CD8-positive, alpha-beta memory T cell (primary cell): ENCODE measurements at places on chromosomes 1 and 21. TPM values are rescaled to one million over a fixed set of nuclear protein-coding genes. Genes with fewer than 3 reads are reported as not detected.
A peak's percentile ranks its signal among the peaks of the same experiment; 100 is the strongest.

Gene CFHR5
- not detected for total RNA-seq

Gene LCE1B
- not detected for total RNA-seq

Gene BSND
- total RNA-seq, result not detected

Gene CHAF1B
- total RNA-seq, result 30.8 TPM

Gene CD1D
- total RNA-seq, result not detected

Gene GBP2
- total RNA-seq, result 155 TPM

Gene OR14K1
- total RNA-seq, result not detected

Gene TMCO4
- total RNA-seq, result 16.5 TPM

Gene PEAR1
- total RNA-seq, result not detected

Gene KRTAP12-2
- total RNA-seq, result not detected

Gene GNAT2
- 1.5 TPM for total RNA-seq

Gene SPATA21
- not detected for total RNA-seq

GRCh38 chr1:47235241-47235681, 3.2 kb upstream of the TAL1 start:
- no peak for DNase-seq

DNA sequence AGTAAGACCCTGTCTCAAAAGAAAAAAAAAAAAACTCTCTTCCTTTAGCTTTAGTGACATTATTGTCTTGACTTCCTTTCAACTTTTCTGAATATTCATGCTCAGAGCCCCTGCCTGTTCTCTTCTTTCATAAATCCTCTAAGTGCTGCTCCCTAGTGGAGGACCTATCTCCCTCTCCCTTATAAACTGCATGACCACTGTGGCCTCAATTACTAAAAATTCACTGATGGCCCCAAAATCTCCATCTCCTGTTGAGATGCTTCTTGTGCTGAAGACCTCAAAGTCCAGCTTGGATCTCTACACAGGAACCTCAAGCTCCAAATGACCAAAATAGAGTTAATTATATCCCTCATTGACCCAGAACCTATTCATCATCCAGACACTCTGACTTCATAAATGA, 7.8 kb downstream of the ITLN1 start:
- peak; percentile 54 for DNase-seq

DNA sequence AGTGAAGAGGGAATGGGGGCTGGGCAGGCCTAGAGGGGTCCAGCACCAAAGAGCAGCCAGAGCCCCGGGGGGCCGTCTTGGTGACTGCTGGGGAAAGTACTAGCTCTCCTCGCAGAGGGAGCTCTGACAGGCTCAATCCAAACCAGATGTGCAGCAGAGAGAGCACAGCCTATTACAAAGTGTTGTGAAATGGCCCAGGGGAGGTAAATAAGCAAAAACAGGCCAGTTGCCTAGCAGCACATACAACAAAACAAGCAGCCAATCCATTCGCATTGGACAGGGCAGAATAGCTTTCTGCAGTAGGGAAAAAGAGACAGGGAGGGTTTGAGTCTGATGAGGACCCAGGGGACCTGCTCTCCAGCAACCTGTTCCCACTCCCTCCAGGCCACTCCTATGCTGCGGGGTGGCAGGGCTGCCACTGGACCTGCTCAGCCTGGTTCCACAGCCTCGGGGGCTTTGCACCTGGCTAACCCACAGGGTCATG, 239.6 kb upstream of the FGGY start:
- no peak for DNase-seq

DNA sequence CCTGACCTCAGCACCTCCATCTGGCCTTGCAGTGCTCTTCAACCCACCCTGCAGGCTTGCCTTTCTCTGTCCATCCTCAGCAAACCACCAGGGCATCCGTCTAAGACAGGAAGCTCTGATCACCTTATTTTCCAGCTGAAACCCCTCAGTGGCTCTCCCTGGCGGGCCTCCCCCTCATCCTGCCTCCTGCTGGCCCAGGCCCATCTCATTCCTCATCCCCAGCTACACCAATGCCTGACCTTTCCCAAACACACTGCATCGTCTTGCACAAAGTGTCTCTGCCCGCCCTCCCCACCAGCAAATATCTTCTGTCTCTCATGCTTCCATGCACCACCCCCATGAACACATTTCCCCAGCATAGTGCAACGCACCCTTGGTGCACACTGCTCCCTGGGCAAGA, 205.0 kb downstream of the TOMM20 start:
- no peak for DNase-seq

DNA sequence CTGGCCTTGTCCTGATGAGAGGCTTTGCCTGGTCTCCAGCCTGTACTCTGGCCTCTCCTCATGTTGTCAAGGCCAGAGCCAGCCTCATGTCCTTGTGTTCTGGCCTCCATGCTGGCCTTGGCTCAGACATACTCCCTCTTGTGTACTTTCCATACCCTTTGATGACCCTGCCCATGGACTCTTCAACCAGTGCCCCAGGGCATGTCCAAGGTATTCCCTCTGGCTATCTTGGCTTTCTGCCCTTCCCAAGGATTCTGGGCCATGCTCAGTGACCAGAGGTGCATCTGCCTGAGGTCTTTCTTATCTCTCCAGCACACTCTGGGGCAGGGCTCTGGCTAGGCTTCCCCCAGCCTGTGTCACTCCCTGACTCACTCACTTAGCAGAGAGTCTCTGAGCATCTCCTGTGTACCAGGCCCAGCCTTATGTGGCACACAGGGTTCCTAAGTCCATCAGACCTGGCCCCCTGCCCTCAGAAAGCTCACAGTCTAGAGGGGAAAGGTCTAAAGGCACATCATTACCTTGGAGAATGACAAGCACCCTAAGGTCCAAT, 141.4 kb upstream of the GRIK3 start:
- DNase-seq, result no peak

DNA sequence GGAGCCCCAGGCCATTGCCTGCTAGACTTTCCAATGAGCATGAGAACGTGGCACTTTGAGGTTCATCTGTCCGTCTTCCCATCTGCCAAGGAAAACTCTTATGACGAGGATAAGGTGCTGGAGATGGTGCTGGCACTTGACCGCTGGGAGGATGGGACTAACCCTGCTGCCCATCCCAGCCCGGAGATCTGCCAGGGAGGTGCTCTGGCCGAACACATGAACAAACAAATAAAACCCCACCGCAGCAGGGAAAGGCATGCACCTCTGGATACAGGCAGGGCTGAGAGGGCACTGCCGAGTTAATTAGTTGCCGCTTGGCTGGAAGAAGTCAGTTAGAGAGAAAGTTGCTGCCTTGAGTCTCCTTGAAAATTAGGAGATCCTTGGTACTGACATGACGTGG, 308.4 kb downstream of the AJAP1 start:
- DNase-seq, result no peak

GRCh38 chr21:16863908-16864307, 648.9 kb upstream of the CXADR start:
- no peak for DNase-seq

DNA sequence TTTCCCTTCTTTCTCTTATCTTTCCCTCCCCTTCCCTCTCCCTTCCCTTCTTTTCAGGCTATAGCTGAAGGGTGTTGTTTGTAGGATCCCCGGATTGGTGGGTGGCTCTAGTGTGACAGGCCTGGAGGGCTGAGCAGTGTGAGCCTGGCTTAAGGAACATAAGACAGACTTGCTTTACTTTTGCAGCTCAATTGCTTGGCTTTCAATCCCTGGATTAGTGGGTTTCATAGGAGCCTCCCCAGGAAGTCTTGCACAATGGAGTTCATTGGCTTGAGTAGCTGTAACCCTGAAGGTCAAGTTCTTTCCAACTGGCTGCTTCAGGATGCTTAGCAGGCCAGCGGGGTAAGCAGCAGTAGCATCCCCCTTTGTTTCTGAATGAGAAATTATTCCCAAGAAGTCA, 126.7 kb downstream of the CAMTA1 start:
- DNase-seq, result no peak

DNA sequence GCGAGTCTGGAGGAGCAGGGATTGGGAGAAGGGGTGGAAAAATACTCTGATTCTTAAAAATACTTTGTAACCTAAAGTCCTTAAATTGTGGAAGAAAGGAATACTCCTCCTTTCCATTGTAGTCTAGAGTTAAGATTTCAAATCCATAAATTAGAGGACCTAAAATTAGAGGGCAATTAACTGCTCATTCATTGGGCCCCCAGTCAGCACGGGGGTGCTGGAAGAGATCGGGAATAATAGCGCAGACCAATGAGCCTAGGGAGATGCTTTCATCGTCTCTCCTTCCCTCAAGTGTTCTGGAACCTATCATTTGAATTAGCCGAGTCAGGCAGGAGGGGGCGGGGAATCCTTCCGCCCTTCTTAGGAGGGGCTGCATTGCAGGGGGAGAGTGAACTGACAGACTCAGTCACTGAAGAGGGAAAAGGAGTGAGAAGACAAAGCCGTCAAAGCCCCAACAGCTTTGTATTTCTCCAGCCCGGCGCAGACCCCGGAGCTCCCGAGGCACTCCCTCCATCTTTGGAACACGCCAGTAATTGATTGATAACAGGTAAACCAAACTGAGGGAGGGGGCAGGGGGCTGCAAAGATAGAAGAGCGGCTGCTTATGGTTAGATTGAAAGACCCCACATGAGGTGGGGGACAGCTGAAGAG, at the start of gene MLLT11:
TSS of gene MLLT11 (plus strand) at position 391 of the 650 bp plus-strand sequence. CDS start 6,828 bp downstream, outside the sequence.
- DNase-seq, result no peak

GRCh38 chr1:23867542-23867894, 572 bp downstream of the FUCA1 start:
- DNase-seq, result no peak

DNA sequence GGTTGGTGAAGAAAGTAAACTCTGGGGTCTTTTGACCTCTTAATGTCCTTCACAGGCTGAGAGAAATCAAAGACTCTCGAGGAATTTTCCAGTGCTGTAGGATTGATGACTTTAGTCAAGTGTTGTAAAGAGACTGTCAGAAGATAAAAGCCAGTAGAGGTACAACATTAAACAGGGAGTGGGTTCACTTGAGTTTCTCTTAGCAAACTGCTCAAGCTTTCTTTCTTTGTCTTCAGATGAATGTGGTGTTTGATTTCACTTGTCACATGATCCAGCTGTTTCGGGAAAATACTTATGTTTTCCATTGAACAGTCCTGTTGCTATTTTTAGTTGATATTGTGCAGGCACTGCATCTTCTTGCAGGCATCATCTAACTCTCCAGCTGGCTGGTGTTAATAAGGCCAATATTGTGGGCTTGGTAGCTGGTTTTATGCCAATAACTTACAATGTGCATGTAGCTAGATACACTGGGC, 45.6 kb downstream of the XCL2 start:
- DNase-seq, result no peak

- no peak for DNase-seq
These were observed 95.5 kb upstream of the TPTE start for GRCh38 chr21:10425856-10426255.

- DNase-seq, result no peak
These were observed 24.4 kb upstream of the DOCK7 start for GRCh38 chr1:62712336-62713243.

GRCh38 chr1:235925016-235925415, 58.3 kb upstream of the LYST start:
- no peak for DNase-seq

GRCh38 chr1:231603598-231604275, 22.9 kb upstream of the DISC1 start:
- peak; percentile 53 for DNase-seq

GRCh38 chr1:112285316-112285715, 110.7 kb upstream of the CTTNBP2NL start:
- DNase-seq, result no peak

DNA sequence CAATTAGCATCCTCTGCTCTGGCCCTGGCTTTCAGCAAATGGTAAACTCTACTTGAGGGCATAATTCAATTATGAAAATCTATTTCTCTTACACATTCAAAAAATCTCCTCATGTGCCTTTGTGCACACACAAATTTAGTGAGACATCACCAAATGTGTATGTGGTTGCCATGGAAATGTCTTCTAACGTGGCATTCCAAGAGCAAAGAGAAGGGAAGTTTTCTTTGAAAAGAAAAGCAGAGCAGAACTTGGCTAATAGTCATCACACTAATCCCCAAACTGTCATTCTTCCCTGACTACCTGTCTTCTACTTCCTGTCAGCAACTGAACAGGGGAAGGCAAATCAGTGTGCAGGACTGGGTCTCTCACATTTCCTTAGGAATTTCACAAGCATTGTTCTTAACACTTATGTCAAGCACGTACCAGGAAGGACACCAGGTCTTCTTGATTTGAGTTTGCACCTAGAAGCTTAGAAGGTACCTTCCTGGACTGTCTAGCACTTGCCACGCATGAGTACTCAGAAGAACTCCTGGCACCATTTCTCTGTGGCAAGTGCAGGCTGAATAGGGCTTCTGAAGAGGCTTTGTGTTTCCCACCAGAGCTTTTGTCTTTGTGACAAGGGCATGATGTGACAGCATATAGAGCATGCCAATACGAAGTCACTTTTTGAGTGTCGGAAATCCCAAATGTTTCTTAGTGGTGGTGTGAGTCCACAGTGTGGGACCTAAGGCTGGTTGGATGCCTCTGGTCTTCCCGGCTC, 32.3 kb downstream of the MAN1C1 start:
- no peak for DNase-seq

DNA sequence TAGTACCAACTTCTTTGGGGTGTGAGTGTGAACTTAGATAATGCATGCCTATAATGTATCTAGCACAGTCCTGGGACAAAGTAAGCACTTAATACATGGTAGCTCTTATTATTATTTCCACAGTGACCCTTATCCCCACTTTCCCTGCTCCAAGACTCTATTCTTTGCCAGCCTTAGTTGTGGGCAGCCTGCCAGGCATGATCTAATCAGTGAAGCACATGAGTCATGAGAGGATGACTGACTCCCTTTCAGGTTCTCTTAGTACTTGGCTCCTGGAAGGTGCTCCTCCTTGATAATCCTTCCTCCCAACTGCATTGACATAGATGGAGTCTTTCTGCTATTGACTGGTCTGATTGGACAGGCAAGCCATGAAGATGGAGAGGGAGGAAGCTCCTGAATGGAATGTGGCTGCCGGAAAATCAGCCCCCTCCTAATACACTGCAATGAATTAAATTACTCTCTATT, 17.4 kb upstream of the GNG12 start:
- no peak for DNase-seq

- no peak for DNase-seq
These were observed at the start of gene CASZ1 for GRCh38 chr1:10796029-10796944. CASZ1 (minus strand) TSS chr1:10796646; CDS start chr1:10693889, 102,757 bp downstream.

- no peak for DNase-seq
These were observed 37.3 kb downstream of the MRPS6 start for GRCh38 chr21:34110594-34111202.

- no peak for DNase-seq
These were observed 317.2 kb downstream of the LTN1 start for GRCh38 chr21:28675331-28676041.

DNA sequence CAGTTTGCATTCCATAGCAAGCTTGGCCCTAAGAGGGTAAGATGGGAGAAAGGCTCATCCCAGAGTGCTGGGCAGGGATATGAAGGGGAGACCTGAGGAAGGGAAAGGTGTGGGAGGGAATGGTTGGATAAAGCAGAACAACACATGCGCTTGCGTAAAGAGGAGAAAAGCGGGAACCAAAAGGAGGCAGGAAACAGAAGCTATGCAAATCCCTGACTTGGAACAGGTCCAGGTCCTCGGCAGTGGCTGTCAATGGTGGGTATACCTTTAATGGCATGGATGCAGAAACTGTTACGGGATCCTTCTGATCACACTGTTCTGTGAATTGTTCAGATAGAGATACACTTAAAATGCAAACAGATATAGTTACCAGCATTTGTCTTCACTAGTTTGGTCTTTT, 455.6 kb downstream of the SIPA1L2 start:
- no peak for DNase-seq
